GM10248 (cell line): ENCODE measurements at places on chromosomes 5 and 9.

DNA sequence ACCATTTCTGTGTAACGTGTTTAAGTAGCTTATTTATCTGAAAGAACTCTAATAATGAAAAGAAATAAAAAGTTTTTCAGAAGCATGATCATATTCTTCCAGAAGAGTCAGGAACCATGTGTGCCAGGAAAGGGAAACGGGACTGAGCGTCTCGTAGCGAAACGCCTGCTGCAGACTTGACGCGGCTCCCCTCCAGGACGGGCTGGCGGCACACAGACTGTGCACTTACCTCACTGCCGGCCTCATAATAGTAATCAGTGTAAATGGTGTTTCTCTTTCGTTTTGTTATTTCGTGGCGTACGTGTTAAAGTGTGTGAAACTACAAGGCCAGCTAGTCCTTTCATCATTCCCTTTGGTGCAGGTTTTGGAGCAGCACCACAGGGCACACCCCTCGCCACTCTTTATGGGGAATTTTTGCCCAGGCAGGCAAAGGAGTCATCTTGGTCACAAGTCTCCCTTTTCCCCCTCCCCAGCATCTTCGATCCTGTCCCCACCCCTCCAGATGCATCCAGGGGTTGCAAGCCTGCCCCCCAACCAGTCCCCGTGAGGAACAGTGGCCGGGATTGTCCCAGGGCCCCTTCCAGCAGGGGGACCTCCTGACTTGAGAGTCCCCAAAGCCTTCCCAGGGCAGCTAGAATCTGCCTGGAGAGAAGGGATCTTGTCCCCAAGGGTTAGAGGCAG is 233.1 kb downstream of the FANCC start:
- no peak for DNase-seq

GRCh38 chr9:97324954-97325353 is 17.5 kb downstream of the CCDC180 start:
- DNase-seq = no peak

DNA sequence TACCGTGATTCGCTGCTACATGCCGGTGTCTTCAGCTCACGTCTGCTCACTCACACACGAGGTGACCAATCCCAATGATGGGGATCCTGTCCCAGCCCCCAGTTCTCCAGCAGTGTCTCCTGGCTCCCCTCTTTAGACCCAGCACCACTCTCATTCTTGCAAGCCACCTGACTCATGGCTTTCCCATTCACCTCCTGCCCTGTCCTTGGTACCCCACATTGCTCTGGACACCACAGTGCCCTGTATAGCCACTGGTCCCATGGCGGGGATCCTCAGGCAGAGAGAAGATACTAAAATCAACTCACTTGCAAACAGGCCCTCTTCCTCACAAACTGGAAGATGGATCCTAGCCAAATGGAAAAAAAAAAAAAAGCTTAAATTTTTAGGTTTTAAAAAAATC is 81.0 kb downstream of the SLIT3 start:
- DNase-seq = no peak

DNA sequence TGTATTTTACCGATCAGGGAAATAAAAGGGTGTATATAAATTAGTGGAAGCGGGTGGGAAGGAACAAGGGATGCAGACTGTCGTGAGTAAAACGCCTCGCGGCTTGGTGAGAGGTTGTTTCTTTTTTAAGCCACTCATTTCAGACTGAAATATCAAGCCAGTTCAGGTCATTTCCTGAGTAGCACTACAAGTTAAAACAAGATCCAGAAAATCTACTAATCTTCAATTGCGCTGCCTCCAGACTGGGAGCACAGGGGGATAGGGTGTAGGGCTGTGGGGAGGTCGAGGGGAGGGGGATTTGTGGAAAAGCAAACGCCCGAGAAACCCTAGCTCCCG is 140.8 kb downstream of the TSSK1B start:
- DNase-seq = peak; percentile 19

DNA sequence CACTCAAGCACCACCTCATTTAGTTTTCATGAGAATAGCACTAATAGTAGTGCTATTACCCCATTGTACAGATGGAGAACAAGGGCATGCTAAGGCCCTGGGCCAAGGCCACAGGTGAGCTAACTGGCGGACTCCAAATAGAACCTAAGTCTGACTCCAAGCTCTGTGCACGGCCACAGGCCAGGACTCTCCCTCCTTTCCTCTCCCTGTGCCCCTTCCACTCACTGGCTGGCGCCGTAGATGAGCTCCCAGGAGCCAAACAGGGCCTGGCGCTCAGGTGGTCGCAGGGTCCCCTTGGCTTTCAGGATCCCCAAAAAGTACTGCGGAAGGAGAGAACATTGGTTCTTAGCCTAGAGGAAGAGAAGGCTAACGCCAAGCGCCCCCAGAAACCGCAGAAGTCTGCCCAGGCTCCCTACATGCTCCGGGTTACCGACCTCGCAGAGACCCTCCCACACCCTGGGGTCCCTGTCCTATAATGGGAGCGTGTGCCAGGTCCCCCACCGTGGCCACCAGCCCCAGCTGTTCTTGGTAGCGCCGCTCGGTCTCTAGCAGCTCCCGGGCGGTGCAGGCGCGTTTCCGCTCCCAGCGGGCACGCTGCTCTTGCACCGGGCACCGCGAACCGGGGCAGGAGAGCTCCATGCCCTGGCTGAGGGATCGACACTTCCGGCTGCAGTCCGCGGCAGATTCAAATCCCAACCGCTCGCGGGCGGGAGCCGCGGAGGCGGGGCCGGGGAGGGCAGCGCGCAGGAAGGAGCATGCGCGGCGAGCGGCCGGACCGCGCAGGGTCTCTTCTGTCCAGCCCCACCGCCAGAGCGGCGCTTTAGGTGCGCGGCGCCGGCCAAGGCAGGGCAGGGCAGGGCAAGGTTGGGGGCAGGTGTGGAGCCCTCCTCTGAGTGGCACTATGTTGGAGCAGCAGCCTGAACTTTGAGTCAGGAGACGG is at the start of gene ARHGEF39:
Gene ARHGEF39, minus strand, starts transcription at position 665 of the 940 bp plus-strand sequence. Its CDS starts 26 bp downstream, at position 639.
- peak; percentile 93 for DNase-seq

DNA sequence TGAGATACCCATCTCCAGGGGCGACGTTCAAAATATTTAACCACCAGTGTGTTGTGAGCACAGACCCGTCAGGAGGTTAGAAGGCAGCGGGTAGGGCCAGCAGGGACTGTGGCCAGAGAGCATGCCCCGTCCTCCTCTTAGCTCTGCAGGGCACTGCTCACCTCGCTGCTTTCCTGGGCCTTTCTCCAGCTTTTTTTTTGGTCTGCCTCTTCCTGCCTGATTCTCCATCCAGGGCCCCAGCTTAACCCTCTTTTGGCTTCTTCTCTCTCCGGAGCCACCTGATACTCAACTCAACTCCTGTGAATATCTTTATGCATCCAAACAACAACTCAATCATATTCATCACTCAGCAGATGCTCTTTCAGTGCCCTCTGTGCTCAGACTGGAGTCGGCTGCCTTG is 44.0 kb downstream of the TMOD1 start:
- no peak for DNase-seq

DNA sequence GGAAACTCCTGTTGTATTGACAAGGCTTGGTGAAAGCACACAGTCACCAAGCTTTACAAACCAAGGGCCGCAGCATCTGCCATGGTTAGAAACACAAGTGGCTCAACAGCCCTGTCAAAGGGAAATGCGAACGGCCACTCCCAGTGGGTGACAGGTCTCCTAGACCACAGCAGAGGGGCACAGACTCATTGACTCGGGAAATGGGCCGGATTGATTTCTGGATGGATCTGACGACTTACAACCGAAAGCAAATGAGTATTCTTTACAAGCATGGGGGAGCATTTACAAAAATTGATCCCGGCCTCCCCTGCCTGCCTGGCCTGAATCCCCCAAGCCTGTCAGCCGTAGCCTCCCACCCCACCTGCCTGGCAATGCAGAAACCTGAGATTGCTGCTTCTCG is 48.2 kb downstream of the ADAMTS2 start:
- no peak for DNase-seq

DNA sequence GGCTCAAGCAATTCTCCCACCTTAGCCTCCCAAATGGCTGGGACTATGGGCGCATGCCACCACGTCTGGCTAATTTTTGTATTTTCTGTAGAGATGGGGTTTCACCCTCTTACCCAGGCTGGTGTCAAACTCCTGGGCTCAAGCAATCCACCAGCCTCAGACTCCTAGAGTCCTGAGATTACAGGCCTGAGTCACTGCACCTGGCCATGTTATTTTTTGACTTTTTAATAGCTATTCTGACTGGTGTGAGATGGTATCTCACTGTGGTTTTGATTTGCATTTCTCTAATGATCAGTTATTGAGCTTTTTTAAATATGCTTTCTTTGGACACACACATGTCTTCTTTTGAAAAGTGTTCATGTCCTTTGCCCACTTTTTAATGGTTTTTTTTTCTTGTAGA is 38.2 kb downstream of the FBXW2 start:
- no peak for DNase-seq

DNA sequence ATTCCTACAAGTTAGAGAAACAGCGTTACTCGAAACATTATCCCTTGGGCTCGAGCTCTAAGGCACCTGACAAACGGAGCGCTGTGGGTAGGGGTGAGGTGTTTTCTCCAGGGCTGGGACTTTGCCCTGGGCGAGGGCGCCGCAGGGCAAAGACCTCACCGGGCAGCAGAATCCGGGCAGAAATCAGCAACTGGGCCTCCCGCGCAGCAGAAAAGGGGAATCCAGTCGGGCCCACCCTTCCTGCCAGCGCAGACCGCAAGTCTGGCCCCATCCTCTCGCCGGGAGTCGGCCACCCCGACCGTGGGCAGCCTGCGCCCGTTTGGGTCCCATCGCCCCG is 430 bp upstream of the MSH3 start:
- peak; percentile 23 for DNase-seq
